ENCODE measurements at places on chromosomes 12 and 14.

DNA sequence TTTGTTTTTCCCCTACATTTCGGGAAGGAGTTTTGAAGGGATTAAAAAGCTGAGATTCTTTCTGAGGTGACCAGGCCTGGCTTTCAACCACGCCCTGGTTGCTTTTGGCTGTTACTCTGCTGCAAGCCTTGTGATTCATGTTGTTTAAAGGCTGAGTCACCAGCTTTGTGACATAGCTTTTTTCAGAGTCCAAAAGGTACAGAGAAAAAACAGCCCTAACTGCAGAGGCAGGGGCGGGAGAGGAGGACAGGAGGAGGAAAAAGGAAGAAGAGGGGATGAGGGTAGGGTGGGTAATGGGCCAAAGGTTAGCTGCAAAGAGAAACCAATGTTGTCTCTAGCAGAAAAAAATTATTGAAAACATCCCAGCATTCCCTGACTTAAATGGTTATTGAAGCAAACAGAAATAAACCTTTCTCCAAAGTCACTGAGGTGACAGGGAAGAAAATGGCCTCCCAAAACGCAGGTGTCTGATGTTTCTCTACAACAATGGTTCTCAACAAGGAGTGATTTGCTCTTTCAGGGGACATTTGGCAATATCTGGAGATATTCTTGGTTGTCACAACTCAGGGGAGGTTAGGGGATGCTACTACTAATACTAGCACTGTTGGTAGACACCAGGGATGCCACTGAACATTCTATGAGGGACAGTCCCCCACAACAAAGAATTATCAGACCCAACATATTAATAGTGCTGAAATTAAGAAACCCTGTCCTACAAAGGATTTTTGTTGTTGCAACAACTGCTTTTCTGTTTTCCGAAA is 2.1 kb upstream of the UBC start:
- peak; percentile 78 for DNase-seq

DNA sequence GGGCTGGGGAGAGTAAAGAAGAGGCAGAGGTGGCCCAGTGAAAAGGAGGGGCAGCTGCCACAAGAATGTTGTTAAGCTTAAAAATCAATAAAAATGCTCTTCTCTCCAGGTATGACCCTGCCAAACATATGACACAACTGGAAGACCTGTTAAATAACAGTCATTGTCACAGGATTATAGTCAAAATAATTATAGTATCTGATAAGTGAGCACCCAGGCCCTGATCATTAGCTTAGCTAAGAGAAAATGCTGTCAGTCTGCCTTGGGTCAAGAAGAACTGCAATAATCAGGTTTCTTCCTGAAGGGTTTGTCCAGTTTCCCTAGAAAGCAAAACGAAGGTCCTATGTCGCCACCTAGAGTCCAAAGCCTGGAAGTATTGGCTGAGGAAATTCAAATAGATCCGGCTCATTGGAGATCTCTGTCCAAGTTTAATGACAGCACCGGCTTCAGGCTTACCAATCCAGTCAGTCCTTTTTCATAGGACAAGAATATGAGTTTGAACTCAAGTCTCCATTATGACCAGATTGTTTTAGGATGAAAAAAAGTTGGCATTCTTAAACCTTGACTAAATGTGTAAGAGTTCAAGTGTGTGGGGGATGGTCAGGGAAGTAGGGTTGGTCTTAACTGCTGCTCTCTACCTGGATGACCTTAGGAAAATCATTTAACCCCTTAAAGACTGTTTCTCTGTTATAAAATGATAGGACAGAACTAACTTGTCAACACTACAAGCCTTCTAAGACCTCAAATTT is 22.5 kb upstream of the NKX2-8 start:
- peak; percentile 92 for DNase-seq

DNA sequence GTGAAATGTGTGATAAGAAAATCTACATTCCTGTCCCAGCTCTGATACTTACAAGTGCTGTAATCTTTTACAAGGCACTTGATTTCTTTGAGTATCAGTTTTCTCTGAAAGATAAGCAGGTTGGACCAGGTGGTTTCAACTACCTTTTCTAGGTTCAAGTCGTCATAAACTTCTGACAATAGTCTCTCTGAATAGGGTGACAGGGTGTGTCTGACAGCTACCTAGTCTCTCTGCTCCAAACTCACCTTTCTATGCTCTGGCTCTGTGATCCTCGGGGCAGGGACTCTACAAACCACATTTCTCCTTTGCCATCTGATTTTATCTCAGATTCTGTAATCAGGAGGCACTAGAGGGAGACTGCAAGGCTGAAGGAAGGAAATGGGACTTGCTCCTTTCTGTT is 137.7 kb upstream of the SYT1 start:
- no peak for DNase-seq

- no peak for DNase-seq
These were observed 477.0 kb downstream of the TMEM121 start for GRCh38 chr14:106003351-106003750.

GRCh38 chr14:91253795-91254323 is 9.4 kb upstream of the GPR68 start:
- DNase-seq, result no peak

GRCh38 chr14:92964124-92965109 is 41.5 kb downstream of the CHGA start:
- DNase-seq, result no peak

DNA sequence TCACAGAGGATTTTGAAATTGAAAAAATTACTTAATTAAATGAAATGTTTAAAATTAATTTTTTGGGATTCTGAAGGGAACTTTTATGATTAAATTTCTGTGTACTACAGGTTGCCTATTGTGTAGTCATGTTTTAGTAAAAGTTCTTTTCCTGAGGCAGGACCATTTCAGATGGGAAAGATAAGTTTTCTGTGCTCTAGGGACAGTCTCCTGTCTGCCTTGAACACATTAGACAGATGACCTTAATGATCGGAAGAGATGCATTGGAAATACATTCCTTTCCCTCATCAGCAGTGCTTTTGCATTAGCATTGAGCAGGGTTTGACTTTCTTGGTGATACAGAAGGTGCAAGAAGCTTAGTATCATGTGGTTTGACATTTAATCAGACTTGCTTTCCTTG is 28.1 kb downstream of the CRADD start:
- DNase-seq, result no peak

- DNase-seq, result no peak
These were observed 9.8 kb upstream of the MCRS1 start for GRCh38 chr12:49577589-49578315.

GRCh38 chr14:59427653-59428580 is 37.3 kb downstream of the GPR135 start:
- DNase-seq, result no peak

- DNase-seq, result peak; percentile 49
These were observed 4.4 kb downstream of the VDR start for GRCh38 chr12:47900131-47901062.

GRCh38 chr12:131755305-131756113 is 44.6 kb downstream of the SFSWAP start:
- peak; percentile 76 for DNase-seq

DNA sequence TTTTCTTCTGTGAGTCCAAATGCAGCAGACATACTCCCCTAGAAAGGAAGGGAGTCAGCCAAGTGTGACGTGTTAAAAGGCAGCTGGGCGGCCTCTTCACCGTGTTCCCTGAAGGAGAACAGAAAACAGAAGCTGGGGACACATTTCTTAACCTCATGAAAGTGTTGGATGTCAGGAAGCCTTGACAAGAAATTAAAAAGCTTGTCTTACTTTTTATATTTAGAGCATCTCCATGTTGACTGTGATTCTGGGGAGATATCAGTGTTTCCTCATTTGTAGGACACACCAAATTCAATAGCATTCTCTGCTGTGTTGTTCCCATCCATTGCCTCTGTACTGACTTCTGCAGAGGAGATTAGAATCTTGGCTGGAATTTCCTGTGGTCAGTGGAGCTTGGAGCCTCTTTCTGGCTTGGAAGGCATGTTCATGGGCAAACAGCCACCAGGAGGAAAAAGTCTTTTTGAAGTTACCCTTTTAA is 93.7 kb downstream of the RMST start:
- DNase-seq, result no peak

DNA sequence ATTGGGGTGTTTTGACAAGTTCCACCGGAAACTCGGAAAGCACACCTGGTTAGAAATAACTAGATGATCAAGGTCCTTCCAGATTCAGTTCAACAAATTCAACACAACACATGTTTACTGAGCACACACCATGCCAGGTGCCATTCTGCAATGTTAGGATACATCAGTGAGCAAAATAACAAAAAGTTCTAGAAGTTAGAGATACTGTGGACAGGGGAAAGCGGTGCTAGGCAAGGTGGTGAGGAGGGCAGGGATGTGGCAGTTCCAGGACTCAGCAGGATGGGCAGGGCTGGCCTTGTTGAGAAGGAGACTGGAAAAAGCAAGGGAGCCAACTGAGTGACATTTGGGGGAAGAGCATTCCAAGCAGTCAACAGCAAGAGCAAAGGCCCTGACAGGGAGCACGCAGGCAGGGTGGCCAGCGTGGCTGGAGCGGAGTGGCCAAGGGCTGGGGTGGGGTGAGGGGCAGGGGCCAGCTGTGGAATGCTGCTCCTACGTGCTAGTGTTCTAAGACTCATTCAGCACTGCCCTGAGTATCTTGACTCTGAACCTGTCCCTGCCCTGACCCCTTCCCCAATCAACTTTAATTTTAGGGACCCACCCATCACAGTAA is 19.4 kb upstream of the FAIM2 start:
- no peak for DNase-seq

DNA sequence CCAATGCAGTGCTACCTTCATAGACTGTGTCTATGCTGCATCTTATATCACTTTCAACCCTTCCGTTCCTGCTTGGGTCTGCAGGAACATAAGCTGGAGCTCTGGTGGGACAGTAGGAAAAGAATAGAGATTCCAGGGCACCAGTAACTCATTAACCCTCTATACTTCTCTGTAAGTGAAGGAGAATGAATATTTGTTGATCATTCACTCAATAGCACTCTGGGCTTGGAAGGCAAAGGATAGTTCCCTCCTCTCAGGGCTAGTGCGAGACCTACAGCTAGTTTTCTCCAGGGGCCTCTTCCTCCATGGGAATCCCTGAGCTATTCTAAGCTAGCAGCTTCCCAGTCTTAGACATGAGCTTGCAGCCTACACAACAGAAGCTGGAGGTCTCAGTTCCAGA is 84.7 kb downstream of the BMP4 start:
- no peak for DNase-seq

DNA sequence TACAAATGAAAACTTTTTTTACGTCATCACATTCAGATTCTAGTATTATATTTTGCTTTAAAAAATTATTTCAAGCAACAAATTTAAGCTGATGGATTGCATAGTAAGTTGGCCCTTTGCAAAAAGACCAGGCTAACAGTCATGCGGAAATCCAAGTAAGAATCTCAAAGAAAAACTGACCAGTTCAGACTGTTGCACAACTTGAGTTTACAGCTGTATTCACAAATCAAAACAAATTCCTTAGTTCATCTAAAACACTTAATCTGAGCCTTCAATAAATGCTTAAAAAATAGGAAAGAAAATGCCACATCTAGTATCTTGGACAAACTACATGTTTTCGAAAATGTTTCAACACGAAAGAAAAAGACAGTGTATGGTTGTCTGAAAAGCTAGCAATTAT is 847 bp downstream of the CCDC59 start:
- DNase-seq, result no peak

- no peak for DNase-seq
These were observed 716.7 kb upstream of the TMEM132C start for GRCh38 chr12:127550271-127550670.

- DNase-seq, result no peak
These were observed 39.9 kb downstream of the NOS1 start for GRCh38 chr12:117321572-117321971.

GRCh38 chr14:56581041-56581727 is 1.6 kb downstream of the TMEM260 start:
- DNase-seq, result peak; percentile 78

DNA sequence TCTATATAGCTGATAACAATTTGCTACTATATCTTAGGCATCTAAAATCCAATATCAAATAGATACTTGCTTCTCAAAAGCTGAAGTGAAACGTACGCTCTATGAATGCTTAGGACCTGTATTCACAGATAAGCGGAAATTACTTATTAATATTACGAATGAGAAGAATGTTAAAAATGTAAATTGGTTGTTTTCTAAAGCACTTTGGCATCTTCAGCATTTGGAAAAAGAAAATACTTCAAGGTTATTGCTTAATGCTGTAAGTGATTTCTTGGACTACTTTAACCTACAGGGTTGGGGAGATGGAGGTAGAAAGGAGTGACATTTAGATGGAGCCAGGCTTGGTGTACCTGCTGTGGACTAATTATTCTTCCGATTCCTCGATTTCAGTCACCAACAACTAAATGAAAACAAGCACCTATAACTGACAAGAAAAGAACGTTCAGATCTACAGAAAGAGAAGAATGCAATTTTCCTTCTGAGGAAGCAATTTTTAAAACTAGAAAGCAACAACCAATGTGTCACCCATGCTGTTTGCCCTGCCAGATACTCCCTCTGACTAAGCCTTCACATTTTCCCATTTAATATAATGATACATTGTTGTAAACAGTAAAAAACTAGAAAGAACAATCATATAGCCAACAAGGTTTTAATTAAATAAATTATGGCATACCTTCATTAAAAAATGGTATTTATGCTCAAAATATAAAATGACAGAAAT is 49.3 kb downstream of the SLC25A21 start:
- DNase-seq, result no peak

DNA sequence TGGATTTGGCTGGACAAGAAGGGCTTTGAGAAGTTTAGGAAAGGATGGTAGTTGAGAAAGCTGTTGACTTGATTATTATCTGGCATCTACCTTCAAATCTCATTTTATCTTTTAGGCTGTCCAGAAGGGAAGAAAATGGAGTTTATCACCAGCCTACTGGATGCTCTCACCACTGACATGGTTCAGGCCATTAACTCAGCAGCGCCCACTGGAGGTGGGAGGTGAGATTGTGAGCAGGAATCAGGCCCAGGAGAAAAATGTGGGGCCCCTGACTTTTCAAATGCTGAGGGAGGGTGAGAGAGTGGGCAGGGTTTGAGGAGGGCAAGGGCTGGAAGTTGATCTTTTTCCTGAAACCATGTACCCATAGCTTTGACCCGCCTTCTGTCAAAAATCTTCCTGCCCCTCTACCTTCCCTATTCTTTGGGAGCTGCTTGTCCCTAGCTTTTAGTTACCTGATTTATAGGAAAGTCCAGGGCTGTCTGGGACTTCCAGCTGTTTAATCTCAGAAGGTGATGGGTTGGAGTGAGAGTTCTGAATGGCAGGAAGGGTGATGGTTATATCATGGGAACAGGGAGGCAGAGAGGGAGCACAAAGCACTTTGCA is 134.2 kb downstream of the SMOC1 start:
- DNase-seq, result peak; percentile 89

DNA sequence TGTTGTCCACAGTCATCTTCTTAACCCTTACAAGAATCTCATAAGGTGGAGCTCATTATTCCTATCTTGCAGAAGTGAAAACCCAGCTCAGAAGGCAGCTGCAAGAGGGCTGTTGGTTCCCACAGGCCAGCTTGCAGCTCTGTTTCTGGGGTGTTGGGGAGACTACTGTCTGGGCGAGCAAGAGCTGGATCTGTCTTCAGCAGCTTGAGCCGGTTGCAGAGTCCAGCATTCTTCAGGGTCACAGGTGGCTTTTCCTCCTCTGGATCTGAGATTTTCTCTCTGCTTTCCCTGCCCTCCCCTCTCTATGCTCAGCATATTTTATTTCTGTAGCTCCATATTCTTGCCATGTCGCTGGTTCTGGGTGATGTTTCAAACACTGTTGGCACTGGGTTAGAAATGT is 87.4 kb downstream of the PAPOLA start:
- DNase-seq, result no peak

- DNase-seq, result no peak
These were observed 187.9 kb downstream of the ETV6 start for GRCh38 chr12:11837216-11837934.

GRCh38 chr12:38477340-38478090 is 160.9 kb downstream of the ALG10B start:
- DNase-seq, result no peak

- no peak for DNase-seq
These were observed 4.9 kb upstream of the MAX start for GRCh38 chr14:65107200-65107599.

GRCh38 chr12:4975574-4975973 is 65.9 kb downstream of the KCNA1 start:
- DNase-seq, result no peak
